Uterine smooth muscle cell (primary cell): ENCODE measurements at places on chromosomes 2 and 18. TPM values are rescaled to one million over a fixed set of nuclear protein-coding genes. Genes with fewer than 3 reads are reported as not detected.

Gene MREG
- 3.2 and 6.0 TPM in 2 replicates for total RNA-seq

Gene PDCD1
- total RNA-seq = not detected in 2 replicates

Gene PSTPIP2
- 3.1 and 4.0 TPM in 2 replicates for total RNA-seq

Gene VIT
- total RNA-seq = 0.37 and 1.5 TPM in 2 replicates

Gene ACTR3
- total RNA-seq = 367 and 472 TPM in 2 replicates
